ENCODE measurements at places on chromosomes 2 and 18.

- DNase-seq = no peak
These were observed 44.6 kb downstream of the SERPINB7 start for GRCh38 chr18:63819786-63820185.

- peak; percentile 56 for DNase-seq
These were observed 82.6 kb upstream of the TANK start for GRCh38 chr2:161077367-161078210.

DNA sequence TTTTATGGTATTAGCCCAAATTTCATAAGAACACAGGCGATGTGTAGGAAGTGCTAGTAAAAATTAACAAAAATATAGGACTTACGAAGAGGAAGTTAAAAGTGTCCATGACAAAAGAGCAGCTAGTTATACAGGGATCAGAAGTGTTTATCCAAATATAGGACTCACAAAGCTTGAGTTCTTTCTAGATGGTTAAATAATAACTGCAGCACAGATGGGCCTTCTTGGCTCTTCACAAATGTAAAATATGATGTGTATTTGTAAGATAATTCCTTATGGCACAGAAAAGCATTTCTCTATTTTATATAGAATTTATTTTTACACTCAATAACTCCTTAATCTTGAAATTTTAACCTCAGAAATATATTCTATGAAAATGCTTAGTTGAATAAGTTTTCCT, 100.9 kb upstream of the SPHKAP start:
- DNase-seq = no peak

- no peak for DNase-seq
These were observed 349.1 kb upstream of the ACVR2A start for GRCh38 chr2:147495734-147496133.

DNA sequence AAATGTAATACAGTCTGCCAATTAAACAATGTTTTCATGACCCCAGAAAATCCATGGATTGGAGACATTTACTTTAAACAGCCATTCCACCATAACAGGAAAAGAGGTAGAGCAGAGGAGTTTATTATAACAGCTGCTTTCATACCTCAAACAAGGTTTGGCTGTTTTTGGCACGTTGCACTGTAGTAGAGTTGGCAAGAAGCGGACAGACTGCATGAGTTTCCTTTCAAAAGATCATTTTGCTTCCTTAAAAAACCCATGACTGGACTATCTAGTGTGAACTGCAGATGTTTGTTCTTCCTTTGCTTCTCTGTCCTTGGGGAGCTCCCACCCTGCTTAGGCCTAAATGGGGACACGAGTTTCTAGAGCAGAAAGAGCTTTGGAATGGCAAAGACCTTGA, 108.5 kb upstream of the THOC1 start:
- no peak for DNase-seq

DNA sequence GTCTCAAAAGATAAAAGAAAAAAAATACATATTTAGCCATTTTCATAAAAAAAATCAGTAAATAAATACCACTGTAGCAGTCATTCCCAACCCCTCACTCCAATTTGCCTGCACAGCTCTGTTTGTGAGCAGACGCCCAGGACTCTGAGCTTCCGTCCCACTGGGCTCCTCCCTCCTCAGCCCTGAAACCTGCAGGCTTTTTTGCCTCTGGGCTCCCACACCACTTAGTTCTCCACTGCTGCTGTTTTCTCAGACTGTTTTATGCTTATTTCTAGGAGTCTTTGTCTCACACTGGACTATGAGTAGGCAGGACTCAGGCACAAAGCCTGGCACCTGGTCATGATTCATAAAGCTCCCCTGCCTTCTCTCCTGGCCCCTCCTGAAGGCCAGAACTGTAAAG, 6.1 kb upstream of the CXCR1 start:
- DNase-seq = no peak

Measured in T-helper 22 cell (primary cell).